ENCODE measurements at places on chromosomes 12 and 14.

DNA sequence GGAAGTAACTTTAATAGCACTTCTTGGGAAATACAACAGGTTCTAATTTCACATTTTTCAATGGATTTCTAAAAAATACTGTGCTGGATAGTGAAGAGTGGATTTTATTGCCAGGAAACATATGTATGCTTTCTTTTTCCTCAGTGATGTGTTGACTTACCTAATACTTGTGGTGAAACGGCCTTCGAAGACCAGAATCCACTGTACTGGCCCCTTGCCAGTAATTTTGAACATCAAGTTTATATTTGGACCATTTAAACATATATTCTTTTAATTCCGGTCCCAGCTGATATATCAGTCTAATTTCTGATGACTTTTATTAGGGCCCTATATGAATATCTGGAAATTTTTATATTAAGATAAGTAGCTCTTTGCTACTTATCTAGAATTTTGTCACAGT is 1.8 kb downstream of the MSRB3 start:
- peak; percentile 82 for DNase-seq

DNA sequence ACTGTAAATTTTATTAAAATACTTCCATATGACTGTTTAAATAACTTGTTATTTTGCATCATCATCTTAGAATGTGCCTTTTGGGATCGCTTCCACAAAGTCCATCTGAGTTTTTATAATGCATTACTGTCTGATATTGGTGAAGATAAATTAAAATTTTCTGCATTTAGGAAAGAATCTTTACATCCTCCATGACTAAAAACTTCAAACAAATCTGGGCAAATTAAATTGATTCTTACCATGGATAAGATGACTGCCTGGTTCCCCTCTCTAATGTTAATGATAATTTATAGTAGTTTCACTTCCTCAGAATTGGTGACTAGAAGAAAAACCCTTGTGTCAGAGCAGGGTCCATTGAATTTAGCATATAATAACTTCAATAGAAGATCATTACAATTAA is 94.7 kb upstream of the SLC38A4 start:
- no peak for DNase-seq

DNA sequence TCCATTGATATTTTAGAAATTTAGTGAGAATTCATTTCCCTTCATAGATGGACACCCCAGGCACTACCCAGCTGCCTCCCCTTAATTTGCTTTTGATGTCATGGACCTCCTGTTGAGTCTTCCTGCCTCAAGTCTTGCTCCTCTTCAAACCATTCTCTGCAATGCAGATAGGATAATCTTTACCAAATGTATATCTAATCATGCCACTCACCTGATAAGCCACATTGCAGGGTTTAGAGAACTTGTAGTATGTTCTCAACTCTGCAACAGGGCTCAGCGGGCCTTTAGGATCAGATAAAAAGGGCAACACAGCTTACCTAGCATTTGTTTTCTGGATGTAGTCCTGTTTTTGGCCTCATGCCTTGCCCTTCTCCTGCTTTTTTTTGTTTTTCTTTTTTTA is 234.5 kb downstream of the EMP1 start:
- no peak for DNase-seq

- DNase-seq = no peak
Observed at GRCh38 chr12:19771858-19772257, 332.6 kb downstream of the AEBP2 start.

GRCh38 chr14:76063327-76063726 is 77.8 kb downstream of the IFT43 start:
- no peak for DNase-seq

- DNase-seq = no peak
Observed at GRCh38 chr12:77308056-77308455, 242.7 kb upstream of the E2F7 start.

DNA sequence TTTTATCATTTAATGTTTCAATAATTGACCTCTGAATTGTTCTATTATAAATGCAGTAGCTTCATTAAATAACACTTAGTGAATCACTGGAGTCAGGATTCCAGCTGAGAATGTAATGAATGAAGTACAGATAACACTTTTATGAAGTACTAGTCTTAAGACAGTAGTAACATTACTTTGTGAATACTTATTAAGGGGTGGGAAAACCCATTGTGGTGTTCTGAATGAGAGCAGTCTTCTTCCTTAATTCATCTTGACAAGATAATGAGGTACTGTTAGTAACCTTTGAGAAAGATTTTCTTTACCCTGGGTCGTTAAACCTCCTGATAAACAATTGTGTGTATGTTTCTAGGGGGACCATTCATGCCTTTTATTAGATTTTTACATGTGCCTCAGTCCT is 12.7 kb downstream of the NUP107 start:
- no peak for DNase-seq

DNA sequence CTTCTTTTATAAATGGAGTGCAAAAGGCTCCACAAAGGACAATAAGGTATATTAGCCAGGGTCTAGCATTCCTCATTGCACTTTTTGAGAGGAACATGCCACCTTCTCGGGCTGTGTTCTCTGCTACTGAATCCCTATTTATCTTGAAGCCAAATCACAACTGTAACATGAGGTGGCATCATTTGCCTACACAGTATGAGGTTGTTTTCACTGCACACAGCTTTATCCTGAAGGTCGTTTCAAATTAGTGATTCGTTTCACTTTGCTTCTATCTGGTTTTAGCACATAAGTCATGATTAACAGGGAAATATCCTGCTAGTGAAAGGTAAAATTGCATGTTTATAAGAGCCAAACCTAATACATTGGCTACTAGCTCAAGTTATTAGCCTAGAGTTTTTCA is 153.8 kb downstream of the SLC35F4 start:
- DNase-seq = no peak

GRCh38 chr14:90368946-90369721 is 27.7 kb upstream of the CALM1 start:
- DNase-seq = peak; percentile 32

DNA sequence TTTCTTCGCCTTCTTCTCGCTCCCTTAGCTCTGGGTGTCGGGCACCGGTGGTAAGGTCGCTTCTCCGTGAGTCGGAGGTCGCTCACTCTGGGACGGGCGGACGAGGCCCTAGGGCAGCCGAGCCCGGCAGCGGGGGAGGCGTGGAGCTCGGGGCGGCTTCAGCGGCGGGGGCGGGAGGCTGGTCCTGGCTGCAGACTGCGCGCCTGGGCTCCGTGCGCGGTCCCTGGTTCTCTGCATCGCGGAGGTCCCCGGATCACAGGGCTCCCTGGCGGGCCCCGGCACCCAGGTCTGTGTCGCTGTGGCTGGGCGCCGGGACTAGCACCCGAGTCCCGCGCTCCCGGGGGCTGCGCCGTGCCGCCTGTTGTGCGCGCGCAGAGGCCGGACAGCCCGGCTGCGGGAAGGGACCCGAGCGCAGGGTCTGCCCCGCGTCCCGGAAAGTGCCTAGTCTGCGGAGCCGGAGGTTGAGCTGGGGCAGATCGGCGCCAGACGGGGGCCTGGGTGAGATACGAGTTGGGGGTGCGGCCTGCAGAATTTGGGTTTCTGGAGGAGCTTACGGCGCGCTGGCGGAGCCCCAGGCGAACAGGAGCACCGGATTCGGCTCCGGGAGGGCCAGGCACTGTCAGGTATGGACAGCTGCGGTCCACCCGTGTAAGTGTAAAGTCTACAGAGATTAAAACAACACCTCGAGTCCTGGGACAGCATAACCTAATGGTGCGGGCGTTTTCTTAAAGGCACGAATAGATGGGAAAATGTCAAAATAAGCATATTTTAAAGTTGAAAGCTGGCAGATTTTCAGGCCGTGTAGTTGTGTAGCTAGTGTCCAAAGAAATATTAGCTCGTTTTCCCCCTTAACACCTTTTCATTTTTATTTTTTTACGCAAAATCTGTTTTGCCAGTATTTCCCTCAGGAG is 713 bp downstream of the FRMD6 start:
- DNase-seq = peak; percentile 46

DNA sequence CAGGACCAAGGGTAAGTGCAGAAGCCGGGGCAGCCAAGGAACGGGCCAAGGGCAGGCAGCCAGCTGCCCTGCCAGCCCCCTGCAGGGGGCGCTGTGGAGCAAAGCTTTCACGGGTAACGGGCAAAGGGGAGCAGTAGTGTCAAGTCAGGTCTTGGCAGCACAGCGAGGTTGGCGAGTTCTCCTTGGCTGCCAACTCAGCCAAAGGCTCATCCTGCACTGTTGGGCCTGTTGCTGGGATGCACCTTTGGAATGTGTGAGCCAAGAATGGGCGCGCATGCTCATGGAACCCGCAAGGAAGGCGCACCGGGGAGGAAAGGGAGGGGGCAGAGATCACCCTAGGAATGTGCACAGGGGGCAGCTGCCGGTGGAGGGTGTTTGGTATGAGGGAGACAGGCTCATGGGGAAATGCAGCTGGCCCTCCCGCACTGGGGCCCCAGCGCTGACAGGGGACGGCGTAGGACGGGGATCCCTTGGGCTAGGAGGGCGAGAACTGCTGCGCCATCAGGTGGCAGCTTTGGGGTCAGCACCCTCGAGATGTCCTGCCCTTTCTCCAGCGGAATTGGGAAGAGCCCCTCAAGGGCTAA is 138.0 kb downstream of the ASCL4 start:
- peak; percentile 83 for DNase-seq

DNA sequence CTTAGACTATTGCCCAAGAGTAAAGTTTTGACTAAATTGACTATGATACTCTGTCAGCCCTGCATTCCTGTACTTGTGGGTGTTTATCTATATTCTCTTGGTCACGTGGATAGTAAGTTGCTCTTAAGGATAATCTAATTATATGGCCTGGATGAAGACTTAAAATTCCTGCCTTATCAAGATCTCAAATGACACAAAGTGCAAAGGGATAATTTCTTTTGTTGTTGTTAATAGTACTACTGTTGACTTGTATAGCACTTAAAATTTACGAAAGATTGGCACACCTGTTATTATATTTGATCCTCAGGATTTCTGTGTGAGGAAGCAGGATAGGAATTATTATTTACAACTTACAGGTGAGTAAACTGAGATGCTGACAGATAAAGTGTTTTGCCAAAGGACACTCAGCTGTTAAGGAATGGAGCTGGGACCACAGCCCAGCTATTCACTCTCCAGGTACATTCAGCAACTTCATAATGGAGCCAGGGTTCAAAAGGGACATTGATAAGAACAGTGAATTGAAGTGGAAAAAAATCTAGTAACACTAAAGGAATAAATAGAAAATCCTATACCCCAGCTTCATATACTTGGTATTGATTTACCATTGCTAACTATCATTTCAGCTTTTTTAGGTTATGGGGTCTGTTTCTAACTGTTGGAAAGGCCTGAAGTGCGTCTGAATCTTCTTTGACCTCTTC is 53.4 kb upstream of the EVL start:
- no peak for DNase-seq

- no peak for DNase-seq
Observed at GRCh38 chr12:73863546-73863945, 674.1 kb upstream of the ATXN7L3B start.

GRCh38 chr12:131818821-131819585 is 9.2 kb upstream of the MMP17 start:
- DNase-seq = peak; percentile 65

- DNase-seq = no peak
Observed at GRCh38 chr12:121274036-121274763, 22.3 kb downstream of the CAMKK2 start.

DNA sequence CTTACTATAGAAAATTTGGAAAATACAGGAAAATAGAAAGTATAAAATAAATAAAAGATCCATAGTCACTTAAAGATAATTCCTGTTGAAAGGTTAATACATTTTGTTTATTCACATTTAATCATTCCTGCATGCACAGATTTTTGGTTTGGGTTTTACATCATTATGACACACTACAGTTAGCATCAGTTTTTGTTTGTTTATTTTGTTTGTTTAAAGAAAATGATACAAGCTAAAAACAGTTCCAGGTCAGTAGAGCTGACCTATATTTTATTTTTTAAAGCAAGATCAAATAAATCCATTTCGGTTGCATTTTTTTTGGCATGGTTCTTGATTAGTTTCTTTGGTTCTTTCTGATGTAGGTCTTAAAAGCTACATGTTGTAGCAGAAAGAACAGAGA is 68.8 kb upstream of the CCDC91 start:
- no peak for DNase-seq

DNA sequence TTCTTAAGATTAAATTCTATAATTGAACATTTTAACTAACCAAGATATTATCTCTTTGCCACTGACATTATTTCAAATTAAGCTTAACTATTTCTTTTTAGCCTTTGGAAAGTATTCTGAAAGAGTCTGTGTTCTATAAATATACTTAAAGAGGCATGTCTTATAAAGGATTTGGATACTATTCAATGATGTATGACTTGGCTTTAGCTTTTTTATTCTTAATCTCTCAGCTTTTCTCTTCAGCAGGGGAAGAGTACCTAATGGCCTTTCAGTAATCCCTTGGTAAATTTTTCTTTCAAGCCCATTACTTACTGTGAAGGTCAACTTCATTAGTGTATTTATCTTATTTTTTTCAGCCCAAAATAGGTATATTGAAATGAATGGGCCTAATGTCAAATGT is 113.8 kb downstream of the LRRK2 start:
- no peak for DNase-seq

DNA sequence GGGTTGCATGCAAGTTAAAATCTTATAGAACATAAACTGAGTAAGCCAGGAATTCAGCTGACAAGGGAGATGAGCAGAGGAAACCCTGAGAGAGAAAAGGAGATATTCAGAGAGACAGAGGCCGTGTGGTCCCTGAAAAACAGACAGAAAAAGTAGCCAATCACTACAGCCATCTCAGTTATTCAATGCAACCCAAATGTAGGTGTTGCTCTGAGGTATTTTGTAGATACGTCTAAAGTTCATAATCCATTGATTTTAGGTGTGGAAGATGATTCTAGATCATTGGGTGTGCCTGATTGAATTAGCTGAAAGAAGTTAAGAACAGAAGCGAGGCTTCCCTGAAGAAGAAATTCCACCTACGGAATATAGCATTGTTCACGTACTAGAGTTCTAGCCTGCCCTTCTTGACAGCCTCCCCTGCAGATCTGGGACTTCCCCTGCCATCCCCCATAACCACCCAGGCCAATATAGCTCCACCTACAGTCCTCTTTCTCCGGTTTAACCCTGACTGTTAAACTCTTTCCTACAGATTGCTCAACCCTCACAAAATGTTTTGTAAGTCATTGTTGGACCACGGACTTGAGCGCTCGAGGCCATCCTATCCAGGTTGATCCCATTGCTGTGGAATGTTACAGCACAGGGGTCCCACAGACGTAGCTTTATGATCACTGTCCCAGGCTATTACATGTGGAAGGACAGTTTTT is 21.7 kb downstream of the AICDA start:
- DNase-seq = peak; percentile 67

DNA sequence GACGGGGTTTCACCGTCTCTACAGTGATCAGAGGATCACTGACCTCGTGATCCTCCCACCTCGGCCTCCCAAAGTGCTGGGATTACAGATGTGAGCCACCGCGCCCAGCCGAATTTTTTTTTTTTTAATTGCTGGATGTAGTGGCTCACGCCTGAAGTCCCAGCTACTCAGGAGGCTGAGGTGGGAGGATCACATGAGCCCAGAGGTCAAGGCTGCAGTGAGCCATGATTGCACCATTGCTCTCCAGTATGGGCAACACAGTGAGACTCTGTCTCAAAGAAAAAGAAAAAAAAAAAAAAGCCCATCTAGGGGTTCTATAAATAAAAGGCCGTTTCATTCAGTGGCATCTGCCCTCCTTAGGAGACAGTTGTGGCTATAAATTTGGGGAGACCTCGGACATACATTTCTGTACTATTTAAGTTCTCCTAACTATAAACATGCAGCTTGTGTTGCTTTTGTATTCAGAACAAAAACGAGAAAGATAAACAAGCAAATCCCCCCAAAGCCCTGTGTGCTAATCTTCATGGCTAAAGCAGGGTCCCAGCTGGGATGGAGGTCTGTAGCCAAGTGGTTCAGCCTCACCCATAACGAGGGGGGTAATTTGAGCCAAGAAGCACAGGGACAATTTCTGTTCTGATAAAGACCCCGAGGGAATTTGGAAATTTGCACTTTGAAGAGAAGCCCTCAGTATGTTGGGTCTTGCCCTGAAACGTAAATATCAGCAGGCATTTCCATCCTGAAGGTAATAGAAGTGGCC is 35.0 kb upstream of the BCL7A start:
- no peak for DNase-seq

Measured in hematopoietic multipotent progenitor cell treated with erythropoietin and hydrocortisone succinate and interleukin-3 and kit ligand, for 4 days (in vitro differentiated cells).